ENCODE measurements at places on chromosomes 1 and 21. TPM values are rescaled to one million over a fixed set of nuclear protein-coding genes. Genes with fewer than 3 reads are reported as not detected.

DNA sequence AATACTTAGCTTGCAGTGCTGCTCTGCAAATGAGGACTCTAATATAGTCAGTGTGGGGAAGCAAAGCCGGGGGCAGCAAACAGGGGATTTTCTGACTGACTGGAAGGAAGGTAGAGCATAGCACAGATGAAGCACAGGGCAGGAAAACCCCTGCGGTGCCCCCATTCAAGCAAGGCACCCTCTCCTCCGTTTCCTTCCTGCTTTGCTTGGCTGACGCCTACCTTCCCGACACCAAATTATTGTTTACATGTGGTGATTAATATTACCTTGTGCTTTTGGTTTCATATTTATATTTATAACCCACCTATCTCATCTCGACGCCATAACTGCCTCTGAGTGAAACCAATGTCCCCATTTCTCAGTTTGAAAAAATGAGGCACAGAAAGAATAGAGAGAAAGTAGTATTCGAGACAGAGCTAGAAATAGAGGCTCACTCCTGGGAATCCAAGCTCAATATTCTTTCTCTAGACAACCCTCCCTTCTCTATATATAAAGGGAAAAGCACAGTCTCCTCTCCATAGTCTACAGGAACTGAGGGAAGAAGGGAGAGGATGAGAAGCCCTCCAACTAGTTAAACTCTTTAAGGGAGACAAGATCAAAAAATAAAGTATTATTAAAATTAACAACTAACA lies 41.3 kb downstream of the PIK3C2B start:
- H3K27ac ChIP-seq: peak overlapping the region; percentile 99
- H3K4me3 ChIP-seq: peak overlapping the region; percentile 87
- no peaks in the 10 kb centered on the region for H3K27me3 ChIP-seq

DNA sequence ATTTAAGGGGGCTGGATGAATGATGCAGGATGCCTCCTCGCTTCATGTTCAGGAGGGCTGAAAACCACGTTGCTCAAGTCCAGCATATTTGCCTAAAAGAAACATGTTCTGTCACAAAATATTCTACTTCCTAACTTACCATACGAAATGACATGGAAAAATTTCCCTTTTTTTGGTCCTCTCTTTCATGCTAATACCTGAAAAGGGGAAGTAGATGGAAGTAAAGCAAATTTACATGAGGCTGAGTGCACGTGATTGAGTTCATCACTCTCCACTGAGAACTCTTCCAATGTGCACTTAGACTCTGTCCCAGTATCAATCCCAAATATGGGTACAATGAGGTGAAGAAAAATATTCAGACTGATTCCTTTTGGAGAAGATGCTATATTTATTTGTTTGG lies 23.0 kb downstream of the XCL2 start:
- peak overlapping the region; percentile 95 for H3K27ac ChIP-seq
- H3K36me3 ChIP-seq: peaks cover 2% of the 10 kb centered on the region
- H3K27me3 ChIP-seq: no peaks in the 10 kb centered on the region
- peaks cover 23% of the 10 kb centered on the region for H3K4me1 ChIP-seq

GRCh38 chr1:234836776-234837357 lies 226.9 kb upstream of the IRF2BP2 start:
- H3K27me3 ChIP-seq: no peaks in the 10 kb centered on the region
- peaks cover 10% of the 10 kb centered on the region for H3K4me1 ChIP-seq
- H3K4me3 ChIP-seq: no peak overlapping the region

GRCh38 chr21:42576639-42577038 lies 63.0 kb downstream of the SLC37A1 start:
- H3K4me1 ChIP-seq: peaks cover 6% of the 10 kb centered on the region
- DNase-seq: no peak
- no peak overlapping the region for H3K27ac ChIP-seq
- no peak overlapping the region for H3K4me3 ChIP-seq

Gene AIDA
- total RNA-seq: 43.8 TPM

DNA sequence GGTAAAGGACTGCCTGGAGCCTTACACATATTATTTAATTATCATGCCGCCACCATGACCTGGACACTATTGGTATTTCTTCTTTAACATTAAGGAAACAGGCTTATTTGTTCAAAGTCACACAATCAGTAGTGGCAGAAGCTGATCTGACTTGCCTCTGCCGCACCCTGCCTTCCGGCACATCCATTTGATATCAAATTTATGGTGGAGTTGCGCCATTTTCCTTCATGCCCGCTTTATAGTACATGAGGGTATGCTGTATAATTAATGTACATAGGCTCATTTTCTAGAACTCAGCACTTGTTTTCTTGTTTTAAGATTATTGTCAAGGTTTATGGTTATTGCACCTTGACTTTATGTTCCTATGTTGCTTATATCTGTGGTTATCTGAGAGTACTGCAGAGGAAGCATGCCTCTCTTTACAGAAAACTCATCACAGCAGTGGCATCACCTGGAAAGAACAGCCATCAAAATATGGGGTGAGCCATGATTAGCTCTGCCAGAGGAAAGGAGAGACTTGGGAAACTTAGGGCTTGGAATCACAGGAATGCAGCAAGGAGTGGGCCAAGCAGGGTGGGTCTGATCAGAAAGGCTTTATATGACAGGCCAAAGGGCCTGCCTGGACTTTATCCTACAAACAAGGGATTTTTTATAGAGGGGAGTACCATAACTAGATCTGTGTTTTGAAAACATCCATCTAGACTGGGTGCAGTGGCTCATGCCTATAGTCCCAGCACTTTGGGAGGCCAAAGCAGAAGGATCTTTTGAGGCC lies 72.2 kb upstream of the GJB5 start:
- no peak overlapping the region for H3K27ac ChIP-seq
- peaks cover 5% of the 10 kb centered on the region for H3K4me1 ChIP-seq
- no peak for DNase-seq
- H3K36me3 ChIP-seq: no peaks in the 10 kb centered on the region
- H3K27me3 ChIP-seq: peaks cover 53% of the 10 kb centered on the region
- H3K4me3 ChIP-seq: no peak overlapping the region

DNA sequence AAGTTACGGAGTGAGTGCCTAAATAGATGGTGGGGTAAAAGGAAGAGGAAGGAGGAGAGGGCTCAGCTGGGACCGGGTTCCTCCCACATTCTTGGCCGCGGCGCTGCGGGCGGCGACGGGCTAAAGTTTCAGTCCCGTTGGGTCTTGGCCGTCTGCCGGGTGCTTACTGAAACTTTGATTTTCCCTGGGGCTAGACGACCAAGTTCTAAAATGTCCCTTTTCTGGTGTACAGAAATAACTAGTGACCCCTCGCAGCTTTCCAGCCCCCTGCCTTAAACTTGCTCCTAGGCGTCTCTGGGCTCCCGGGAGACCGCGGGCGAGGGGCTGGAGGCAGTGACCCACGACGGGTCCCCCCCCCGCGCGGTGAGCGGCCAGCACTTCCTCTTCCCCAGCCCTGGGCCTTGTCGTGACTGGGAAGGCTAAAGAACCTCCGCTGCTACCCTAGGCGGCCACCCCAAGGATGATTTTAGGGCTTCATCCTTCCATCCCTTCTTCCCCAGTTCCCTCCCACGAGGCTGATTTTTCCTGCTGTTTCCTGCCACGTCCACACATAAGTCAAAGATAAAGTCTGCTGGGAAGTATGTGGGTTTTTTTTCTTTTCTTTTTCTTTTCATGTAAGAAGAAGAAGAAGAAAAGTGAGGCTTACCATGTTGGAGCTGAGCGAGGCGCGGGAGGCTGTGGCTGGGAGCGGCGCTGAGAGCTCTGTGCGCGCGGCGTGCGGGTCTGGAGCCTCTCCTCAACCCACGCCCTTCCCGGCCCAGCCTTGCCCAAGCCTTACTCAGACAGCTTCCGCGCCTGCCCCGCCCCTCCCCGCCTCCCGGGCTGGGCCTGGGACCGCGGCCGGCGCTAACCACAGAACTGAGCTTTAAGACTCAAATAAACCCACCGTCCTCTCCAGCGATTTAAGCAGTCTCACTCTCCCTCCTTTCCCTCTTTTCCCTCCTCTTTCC lies at the start of gene S100A11:
Gene S100A11, minus strand, starts transcription at position 738 of the 950 bp plus-strand sequence. Its CDS starts 89 bp downstream, at position 649.
- H3K27ac ChIP-seq: peak within 1 kb of the TSS; percentile 99
- peak within 1 kb of the TSS; percentile 98 for H3K4me3 ChIP-seq
- DNase-seq: peak; percentile 57
- H3K36me3 ChIP-seq: peaks cover 10% of the 10 kb centered on the region

- no peaks in the 10 kb centered on the region for H3K36me3 ChIP-seq
- peak overlapping the region; percentile 0 for H3K27ac ChIP-seq
- peaks cover 29% of the 10 kb centered on the region for H3K4me1 ChIP-seq
- H3K4me3 ChIP-seq: no peak overlapping the region
- no peaks in the 10 kb centered on the region for H3K27me3 ChIP-seq
These were observed 22.4 kb upstream of the NTPCR start for GRCh38 chr1:232927830-232928505.

- no peaks in the 10 kb centered on the region for H3K27me3 ChIP-seq
- H3K27ac ChIP-seq: peak overlapping the region; percentile 57
- no peak overlapping the region for H3K4me3 ChIP-seq
These were observed 14.1 kb downstream of the DYRK3 start for GRCh38 chr1:206649261-206649921.

- no peaks in the 10 kb centered on the region for H3K27me3 ChIP-seq
- H3K4me1 ChIP-seq: peaks cover 55% of the 10 kb centered on the region
- H3K27ac ChIP-seq: peak overlapping the region; percentile 98
- H3K4me3 ChIP-seq: peak overlapping the region; percentile 99
These were observed 174 bp downstream of the SH3BP5L start for GRCh38 chr1:248825573-248825908.

Measured in T-helper 17 cell (primary cell).